ENCODE measurements at places on chromosomes 7 and 10.

DNA sequence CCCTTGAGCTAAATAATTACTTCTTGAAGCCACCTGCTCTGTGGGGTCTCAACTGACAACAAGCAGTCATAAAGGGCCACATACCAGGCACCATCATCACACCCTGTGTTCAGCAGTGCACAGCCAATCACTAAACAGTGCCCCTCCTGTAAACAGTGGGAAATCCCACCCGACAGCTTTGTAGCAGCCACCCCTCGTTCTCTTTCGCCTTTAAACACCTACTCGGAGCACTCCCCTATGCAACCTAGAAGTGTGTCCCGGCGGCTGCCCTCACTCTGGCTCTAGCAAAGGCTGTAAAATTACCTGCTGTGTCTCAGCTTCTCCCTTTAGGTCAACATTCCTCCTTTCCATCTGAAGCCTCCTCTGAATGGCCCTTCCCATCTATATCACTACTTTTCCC lies 111.9 kb downstream of the TCERG1L start:
- DNase-seq = no peak

- DNase-seq = no peak
Observed at GRCh38 chr7:20508109-20508508, 107.4 kb upstream of the ABCB5 start.

GRCh38 chr7:157007470-157008066 lies 2.9 kb downstream of the MNX1 start:
- DNase-seq = no peak

DNA sequence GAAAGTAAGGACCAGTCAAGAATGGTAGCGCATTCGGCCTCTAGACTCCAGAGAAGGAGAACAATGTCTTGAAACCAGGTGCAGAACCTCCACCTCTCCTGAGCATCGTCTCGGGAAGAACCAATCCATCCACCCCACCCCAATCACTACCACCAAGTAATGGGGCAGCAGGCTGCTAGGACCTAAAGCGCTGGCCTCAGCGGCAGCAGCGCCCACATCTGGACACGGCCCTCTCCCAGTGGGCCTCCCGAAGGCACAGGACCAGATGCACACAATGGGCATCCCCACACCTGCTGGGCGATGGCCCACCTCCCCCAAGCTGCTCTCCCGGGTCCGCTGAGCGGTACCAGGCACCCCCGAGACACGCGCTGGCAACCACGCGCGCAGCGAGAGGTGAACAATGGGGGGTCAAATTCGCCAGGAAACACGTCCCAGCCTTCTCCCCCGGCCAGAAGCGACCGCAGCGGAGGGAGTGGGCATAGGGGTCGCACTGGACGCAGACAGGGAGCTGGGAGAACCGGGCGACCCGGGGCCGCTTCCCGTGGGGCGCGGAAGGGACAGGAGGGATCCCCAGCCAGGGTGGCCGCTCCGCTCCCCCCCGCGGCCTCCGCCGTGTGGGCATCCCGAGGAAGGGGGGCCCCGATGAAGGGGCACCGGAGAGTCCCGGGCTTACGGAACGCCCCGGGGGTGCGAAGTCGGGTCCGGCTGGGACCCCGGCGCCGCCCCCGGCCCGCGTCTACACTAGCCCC lies 506 bp downstream of the CTTNBP2 start:
- DNase-seq = no peak

GRCh38 chr10:103790580-103790979 lies 64.8 kb downstream of the SH3PXD2A start:
- no peak for DNase-seq

- DNase-seq = no peak
Observed at GRCh38 chr10:49448924-49449323, 53.0 kb upstream of the DRGX start.

- no peak for DNase-seq
Observed at GRCh38 chr10:100803492-100803891, 58.1 kb downstream of the PAX2 start.

- no peak for DNase-seq
Observed at GRCh38 chr10:129470103-129470851, 3.2 kb downstream of the MGMT start.

DNA sequence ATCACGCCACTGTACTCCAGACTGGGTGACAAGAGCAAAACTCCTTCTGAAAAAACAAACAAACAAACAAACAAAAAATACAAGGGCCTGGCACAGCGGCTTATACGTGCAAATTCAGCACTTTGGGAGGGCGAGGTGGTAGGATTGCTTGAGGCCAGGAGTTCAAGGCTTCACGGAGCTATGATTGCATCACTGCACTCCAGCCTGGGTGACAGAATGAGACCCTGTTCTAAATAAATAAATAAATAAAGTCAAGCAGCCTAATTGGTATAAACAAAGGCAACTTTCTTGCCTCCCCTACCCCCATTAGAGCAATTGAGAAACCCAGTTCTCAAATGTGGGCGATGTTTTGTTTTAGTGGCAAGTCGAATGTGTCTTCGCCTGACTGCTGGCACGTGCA lies 26.3 kb upstream of the KPNA7 start:
- no peak for DNase-seq

GRCh38 chr7:105353752-105354328 lies 34.9 kb downstream of the SRPK2 start:
- no peak for DNase-seq

DNA sequence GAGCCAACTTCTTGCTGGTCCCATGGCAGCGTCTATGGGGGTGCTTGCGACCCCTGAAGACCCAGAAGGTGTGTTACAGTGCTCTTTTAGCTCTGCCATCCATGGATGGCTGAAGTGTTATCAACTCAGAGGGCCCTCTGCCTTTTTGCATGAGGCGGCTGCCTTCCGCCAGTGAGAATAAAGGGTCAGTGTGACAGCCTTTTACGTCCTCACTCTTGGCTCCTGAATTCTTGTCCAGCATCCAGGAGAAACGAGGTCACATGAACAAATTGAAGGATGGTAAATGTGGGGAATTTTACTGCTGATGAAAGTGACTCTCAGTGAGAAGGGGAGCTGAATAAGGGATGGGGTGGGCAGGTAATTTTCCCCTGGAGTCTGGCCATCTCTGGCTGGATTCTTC lies 24.1 kb downstream of the SSMEM1 start:
- DNase-seq = no peak

GRCh38 chr7:55515569-55516279 lies 56.6 kb downstream of the VOPP1 start:
- no peak for DNase-seq

DNA sequence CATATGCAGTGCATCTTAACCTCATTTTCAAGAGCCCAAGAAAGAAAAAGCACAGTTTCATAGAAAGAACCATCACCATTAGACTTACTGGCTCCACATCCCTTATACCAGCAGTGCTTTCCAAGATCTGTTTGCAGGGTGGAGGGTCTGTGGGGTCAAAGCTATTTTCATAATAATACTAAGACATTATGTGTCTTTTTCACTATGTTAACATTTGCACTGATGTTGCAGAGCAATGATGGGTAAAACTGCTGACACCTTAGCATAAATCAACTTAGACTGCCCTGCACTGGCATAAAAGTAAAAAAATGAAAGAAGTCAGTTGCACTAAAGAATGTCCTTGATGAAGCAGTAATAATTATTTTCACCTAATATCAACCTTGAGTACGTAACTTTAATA lies 166.2 kb downstream of the SKAP2 start:
- DNase-seq = no peak

DNA sequence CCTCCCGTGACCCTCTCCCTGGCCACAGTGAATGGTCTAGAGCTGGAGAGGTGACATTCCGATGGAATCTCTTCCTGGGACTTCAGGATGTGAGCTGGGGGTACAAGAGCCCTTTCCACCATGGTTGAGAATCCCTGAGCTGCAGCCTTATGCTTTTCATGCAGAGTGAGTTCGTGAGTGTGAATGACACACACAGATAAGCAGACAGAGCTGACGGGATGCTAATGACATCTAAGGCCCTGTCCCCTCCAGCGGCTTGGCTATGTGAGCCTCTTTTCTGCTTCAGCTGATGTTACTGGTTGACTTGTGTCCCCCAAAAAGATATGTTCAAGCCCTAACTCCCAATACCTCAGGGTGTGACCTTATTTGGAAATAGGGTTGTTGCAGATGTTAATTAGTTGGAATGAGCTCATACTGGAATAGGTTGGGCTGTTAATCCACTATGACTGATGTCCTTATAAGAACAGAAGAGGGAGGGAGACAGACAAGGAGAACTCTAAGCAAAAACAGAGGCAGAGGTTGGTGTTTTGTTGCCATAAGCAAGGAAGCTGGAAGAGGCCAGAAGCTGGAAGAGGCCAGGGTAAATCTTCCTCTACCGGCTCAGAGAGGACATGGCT lies 111.1 kb upstream of the AFAP1L2 start:
- no peak for DNase-seq

DNA sequence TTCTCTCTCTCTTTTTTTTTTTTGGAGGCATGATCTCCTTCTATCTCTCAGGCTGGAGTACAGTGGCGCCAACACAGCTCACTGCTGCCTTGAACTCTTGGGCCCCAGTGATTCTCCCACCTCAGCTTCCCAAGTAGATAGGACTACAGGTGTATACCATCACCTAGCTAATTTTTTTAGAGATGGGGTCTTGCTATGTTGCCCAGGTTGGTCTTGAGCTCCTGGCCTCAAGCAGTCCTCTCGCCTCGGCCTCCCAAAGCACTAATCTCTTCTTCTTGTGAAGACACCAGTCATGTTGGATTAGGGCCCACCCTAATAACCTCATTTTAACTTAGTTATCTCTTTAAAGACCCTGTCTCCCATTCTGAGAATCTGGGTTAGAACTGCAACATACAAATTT lies 45.6 kb downstream of the LRMDA start:
- DNase-seq = no peak

- DNase-seq = no peak
Observed at GRCh38 chr10:91088300-91089140, 131.9 kb upstream of the PCGF5 start.

DNA sequence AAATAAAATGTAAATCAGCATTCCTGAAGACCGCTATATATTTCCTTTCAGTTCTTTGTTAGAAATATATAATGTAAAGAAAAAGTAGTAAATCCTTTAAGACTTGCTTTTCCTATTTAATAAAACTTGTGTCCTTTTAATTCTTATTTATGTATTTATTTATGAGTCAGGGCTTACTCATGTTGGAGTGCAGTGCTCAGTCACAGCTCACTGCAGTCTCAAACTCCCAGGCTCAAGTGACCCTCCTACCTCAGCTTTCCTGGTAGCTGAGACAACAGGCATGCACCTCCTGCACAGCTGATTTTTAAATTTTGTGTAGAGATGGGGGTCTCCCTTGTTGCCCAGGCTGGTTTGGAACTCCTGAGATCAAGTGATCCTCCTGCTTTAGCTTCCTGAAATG lies 724.5 kb downstream of the ANKRD7 start:
- DNase-seq = no peak

DNA sequence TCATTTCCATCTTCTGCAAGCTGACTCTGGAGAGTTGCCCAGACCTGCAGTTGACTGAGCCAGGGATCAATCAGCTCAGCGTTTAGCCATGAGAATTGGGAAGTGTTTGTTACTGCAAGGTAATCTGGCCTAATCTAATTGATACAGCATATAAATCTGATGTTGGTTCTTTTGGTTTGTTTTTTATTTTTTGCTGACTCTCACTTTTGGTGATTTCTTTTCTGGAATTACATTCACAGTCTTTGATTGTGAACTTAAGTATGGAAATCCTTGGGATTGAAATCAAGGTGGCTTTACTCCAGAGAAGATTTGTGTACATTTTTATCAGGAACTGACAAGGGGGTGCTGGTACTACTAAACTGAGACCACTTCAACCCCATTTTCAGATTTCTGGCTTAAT lies 1.7 kb upstream of the GIMAP6 start:
- no peak for DNase-seq

- DNase-seq = no peak
Observed at GRCh38 chr10:69513617-69514016, 59.6 kb downstream of the NEUROG3 start.

DNA sequence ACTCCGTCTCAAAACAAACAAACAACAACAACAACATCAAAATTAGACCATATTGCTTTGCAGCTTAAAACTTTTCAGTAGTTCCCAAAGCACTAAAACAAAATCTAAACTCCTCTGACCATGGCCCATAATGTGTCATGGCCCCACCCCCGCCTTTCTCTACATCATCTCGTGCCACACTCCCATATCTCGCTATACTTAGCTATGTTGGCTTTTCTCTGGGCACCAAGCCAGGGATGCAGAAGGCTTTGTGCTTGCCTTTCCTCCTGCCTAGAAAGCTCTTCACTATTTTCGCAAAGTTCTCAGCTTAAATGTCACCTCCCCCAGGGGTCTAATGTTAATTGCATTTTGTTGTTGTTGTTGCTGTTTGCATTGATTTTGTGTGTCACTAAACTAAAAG lies 15.1 kb upstream of the SLC16A12 start:
- no peak for DNase-seq

- DNase-seq = no peak
Observed at GRCh38 chr10:124157271-124157681, 63.9 kb upstream of the CHST15 start.

- DNase-seq = no peak
Observed at GRCh38 chr7:88102675-88103074, 117.2 kb downstream of the SRI start.

DNA sequence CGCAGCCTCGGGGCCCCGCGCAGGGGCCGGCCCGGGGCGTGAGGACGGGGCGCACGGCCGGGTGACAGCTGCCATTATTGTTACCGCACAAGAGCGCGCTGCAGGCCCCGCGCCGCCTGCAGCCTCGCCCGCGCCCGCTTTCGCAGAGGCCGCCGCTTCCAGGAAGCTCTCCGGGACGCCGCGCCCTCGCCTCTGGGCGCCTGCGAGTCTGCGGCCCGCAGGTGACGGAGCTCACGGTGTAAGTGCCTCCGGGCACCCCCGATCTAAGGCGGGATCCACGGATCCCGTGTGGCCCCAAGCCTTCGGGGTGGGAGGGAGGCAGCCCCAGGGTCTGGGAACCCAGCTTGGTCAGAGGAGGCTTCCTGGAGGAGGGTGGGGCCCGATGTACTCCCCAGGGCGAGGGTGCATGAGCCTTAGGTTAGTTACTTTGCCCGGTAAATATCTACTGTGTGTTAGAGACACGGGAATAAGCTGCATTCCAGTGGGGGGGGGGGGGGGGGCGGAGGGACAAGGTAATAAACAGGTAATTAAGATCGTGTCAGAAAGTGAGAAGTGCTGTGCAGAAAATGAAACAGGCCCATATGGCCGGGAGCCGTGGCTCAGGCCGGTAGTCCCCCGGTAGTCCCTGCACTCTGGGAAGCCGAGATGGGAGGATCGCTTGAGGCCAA lies 638 bp downstream of the IQCE start:
- peak; percentile 14 for DNase-seq

Data from activated T-helper 1 cell treated with anti-CD3 and anti-CD28 coated beads, Interleukin-2, amount 50 U/mL, for 16 hours (primary cell).